ENCODE measurements at places on chromosomes 11 and 22.

GRCh38 chr11:3614742-3615171 is 27.0 kb downstream of the ART5 start:
- DNase-seq: peak; percentile 43

DNA sequence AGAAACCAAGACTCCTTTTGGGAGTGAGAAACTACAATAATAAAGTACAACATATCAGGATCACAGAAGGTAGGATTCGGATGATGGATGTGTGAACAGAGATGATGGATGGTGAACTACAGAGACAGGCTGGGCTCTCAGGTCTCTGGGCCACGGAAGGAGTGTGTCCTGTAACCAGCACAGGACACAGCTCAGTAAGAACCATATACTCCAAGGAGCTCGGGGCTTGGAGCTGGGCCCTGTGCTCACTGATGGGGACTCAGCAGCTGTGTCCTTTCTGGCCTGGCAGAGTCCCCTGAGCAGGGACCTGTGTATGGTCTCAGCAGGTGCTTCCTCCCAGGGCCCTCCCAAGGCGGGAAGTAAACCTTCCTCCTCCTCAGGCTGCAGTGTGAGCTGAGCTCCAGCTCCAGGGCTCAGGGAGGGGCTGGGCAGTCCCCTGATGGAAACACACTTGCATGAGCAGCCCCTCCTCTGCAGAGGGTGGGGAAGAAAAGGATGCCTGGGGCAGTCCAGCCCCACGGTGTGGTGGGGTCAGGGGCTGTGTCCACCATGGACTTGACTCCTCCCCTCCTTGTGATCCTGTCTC is 39.8 kb upstream of the TOP3B start:
- no peak for DNase-seq

DNA sequence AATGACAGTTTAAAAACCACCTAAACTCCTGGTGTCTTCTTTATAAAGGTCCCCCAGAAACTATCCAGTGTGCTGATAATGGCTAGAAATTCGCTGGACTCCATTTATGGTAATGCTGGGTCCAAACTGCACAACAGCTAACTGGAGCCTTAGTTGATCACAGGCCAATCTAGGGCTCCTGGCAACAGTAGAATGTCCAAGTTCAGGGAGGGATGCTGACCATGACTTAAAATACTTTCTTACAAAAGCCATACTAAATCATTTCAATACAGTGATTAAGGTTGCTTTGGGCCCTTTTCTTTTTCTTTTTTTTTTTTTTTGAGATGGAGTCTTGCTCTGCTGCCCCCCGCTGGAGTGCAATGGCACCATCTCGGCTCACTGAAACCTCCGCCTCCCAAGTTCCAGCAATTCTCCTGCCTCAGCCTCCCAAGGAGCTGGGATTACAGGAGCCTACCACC is 14.5 kb upstream of the GAB2 start:
- DNase-seq: no peak

GRCh38 chr11:11213117-11213516 is 139.9 kb downstream of the CSNK2A3 start:
- DNase-seq: no peak

DNA sequence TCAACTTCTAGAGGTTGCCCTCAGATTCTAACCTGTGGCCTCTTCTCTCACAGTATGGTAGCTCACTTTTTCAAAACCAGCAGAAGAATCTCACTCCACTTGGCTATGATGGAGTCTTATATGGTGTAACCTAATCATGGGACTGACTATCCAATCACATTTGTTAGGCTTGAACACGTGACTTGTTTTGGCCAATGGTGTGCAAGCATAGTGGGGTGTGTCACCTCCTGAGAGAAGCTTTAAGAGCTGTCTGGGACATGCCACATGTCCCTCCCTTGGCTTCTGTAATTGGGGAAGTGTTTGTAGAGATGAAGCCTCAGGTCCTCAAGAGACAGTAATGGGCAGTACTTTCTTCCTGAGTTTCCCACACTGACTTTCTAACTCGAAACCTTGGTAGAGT is 12.8 kb upstream of the SMIM38 start:
- no peak for DNase-seq

GRCh38 chr11:92477686-92478085 is 253.1 kb downstream of the FAT3 start:
- no peak for DNase-seq

- DNase-seq: no peak
These were observed 46.8 kb downstream of the CEP164 start for GRCh38 chr11:117374316-117375055.

DNA sequence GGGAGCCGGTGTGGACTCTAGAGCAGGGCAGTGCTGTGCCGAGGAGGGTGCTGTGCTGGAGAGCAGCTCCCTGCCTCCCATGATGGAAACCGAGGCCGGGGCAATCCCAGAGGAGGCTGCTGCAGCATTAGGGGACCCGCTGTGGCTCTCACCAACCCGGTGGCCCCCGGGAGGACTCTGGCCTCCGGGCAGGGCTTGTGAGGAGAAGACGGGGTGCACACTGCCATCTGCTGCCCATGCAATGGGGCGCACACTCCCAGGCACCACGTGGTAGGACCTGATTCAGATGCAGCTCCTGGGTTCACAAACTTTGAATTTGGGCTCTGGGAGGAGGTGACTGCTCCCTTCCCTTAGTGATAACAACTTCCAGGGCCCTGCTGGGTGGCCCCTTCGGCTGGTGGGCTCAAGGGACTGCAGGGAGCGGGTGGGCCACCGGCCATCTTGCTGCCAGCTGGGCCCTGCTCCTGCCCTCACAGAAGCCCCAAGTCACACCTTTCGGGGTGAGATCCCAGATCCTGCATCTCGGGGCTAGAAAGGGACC is 93.8 kb upstream of the FGF3 start:
- no peak for DNase-seq

DNA sequence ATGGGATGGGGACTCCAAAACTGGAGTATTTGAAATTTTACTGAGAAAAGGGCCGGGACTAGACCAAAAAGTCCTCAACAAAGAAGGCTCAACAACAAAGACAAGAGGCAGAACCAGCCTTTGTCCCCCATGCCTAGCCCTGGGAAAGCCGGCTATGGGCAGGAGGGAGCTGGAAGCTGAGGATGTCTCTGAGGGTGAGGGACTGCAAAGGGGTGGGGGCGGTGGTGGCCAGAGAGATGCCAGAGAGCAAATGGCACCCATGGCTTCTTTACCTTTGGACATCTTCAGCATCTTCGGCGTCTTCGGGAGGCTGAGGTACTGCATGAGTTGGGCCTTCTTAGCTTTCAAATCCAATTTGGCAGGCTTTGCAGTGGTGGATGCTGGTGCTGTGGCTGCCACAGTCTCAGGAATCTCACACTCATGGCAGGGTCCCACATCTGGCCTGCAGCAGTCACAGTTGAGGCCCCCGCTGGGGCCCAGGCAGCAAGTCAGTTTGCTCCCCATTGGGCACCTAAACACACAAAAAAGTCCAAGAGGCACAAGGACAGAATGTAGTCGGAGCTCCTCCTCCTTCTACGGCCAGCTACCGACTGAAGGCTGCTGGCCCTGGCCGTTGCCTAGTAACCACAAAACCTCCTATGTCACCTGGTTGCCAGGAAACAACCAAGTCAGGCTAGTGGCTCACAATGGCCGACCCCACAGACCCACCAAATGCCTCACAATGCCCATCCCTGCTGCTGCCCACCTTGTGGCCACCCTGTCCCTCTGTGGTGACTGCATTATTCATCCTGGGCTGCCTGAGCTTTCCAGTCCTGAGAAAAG is at the start of gene C22orf42:
Gene C22orf42, minus strand, starts transcription at position 592 of the 822 bp plus-strand sequence. Its CDS starts 88 bp downstream, at position 504.
- no peak for DNase-seq

DNA sequence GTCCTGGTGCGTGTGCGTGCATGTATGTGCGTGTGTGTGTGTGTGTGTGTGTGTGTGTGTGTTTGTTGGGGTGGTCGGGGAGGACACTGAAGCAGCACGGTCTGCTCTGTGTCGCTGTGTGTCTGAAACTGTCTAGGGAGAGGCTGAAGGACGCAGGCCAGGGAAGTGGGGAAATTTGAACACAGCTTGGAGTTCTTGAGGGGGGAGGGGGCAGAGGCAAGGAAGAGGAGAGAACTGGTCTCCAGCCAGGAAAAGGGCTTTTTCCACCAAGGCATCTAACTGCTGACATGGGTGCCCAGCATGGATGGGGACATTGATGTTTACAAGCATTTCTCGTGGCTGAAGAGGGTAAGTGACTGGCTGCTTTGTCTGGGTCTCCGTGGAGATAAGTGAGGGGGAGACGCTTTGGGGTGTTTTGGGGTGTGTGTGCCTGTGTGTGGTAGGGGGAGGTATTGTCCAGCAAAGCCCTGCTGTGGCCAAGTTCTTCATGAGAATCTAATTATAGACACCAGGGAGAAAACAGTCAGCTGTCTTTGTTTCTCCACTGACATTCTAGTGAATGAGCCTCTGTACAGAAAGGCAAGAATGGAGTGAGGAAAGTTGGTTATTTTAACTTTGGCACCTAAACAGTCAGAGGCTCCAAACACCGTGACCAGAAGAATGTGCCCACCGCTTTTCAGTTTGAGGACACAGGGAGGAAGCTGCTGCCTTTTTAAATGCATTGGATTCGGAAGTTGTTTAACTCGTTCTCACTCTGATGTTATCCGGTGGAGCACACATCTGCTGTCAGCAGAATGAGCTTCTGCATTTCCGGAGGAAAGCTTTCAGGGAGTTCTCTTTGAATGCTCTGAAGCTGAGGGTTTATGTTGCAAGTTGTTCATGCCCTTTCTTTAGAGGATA is 63.7 kb downstream of the PPFIBP2 start:
- DNase-seq: peak; percentile 4

GRCh38 chr22:32706149-32706548 is 95.4 kb upstream of the TIMP3 start:
- DNase-seq: no peak

DNA sequence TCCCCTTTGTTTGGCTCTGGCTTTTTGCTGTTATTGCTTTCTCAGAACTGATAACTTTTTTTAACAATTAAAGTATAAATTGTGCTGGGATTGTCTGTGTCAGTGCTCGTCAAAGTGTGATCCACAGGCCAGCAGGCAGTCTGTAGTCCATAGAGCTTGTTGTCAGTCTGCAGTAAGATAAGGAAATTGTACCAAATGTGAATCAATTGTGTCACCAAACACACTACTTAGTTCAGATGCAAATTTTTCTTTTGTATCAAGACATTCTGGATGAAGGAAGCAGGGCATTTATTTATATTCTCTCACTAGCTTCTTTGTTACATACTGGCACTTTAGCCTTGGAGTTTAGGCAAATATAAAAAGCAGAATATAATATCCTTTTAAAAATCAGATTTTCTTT is 121.0 kb downstream of the WNT11 start:
- DNase-seq: no peak

DNA sequence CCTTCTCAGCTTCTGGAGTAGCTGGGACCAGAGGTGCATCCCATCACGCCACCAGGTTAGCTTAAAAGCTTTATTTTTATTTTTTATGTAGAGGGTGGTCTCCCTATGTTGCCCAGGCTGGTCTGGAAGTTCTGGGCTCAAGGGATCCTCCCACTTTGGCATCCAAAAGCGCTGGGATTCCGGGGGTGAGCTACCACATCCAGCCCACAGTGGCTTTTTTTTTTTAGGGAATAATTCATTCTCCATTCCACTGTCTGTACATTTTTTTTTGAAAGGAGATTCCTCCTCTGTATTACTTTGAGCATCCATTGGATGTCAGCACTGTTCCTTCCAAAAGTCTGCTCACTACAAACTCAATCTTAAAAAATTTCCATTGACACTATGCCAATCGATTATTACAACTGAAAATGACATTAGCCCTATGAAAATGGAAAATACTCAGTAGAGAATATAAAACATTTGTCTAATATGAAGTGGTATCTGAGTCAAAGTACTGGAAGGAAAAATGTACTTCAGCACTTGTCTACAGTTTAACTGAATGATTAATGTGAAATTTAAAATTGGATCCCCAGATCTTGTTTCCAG is 1.3 kb upstream of the LPXN start:
- no peak for DNase-seq

- no peak for DNase-seq
These were observed 11.2 kb downstream of the IL10RA start for GRCh38 chr11:117997406-117997805.

DNA sequence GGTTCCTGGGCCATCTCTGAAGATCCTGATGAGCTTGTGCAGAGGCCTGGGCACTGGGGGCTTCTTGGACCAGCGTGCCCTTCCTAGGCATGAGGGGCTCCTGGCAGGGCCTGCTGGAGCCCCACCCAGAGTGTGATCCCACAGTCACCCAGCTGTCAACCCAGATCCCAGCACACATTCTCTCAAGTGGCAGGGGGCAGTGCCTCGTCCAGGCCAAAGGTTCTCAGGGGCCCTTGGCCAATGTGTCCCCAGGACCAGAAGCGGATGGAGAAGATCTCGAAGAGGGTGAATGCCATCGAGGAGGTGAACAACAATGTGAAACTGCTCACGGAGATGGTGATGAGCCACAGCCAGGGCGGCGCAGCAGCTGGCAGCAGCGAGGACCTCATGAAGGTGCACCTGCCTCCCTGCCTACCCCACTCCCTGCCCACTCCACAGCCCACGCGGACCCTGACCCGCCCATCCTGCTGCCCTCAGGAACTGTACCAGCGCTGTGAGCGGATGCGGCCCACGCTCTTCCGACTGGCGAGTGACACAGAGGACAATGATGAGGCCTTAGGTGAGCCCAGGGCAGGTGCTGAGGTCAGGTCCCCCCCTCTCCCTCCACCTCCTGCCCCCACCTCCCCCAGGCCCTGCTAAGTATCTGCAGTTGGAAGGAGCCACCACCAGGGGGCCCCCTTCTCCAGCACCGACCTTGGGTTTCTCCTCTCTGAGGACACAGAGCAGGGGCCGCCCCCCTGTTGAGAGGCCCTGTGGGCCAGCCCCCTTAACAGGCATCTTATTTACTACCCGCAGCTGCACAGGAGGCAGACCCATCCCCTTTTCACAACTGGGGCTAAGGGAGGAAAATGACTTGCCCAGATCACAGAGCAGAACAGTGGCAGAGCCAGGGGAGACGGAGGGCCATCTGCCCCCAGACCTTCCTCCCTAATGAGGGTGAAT is 14.7 kb downstream of the GGA1 start:
- peak; percentile 70 for DNase-seq

DNA sequence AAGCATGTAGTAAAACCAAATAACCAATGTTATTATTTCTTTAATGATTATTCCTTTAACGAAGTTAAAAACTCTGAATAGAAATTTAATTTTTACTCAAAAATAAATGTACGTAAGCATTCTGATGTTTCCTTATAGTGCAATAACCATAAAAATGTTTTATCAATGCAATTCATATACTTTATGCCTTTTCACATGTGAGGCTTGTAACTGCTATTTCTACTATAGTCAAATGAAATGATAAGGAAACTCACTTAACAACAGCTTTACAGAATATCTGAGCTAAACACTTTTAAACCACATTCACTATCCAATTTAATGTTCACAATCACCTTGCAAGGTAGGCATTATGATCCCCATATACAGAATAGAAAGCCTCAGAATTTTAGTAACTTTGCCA is 17.4 kb downstream of the BTBD10 start:
- no peak for DNase-seq
